Suprapubic skin (tissue), 4 donors: ENCODE measurements at places on chromosomes 3 and 15.

DNA sequence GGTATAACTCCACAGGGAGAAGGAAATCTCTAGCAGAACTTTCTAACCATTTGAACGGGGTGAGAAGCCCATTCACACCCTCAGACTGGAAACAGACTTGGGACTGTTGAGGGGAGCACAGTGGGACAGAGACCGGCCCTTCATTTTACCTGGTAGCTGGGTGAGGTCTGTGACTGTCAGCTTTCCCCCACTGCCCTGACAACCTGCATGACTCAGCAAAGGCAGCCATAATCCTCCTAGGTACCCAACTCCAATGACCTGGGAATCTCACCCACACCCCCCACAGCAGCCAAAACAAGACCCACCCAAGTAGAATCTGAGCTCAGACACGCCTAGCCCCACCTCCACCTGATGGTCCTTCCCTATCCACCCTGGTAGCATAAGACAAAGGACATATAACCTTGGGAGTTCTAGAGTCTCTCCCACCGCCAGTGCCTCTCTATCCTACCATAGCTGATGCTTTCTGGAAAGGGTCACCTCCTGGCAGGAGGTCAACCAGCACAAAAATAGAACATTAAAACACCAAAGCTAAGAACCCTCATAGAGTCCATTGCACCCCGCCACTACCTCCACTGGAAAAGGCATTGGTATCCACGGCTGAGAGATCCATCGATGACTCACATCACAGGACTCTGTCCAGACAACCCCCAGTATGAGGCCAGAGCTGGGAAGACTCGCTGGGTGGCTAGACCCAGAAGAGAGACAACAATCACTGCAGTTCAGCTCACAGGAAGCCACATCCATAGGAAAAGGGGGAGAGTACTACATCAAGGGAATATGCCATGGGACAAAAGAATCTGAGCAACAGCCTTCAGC is 28.0 kb downstream of the SENP7 start:
- H3K27ac ChIP-seq, result no peak overlapping the region
- H3K4me1 ChIP-seq, result no peaks in the 10 kb centered on the region
- H3K4me3 ChIP-seq, result no peak overlapping the region
- peaks cover 11% of the 10 kb centered on the region for H3K36me3 ChIP-seq
- DNase-seq, result no peak

DNA sequence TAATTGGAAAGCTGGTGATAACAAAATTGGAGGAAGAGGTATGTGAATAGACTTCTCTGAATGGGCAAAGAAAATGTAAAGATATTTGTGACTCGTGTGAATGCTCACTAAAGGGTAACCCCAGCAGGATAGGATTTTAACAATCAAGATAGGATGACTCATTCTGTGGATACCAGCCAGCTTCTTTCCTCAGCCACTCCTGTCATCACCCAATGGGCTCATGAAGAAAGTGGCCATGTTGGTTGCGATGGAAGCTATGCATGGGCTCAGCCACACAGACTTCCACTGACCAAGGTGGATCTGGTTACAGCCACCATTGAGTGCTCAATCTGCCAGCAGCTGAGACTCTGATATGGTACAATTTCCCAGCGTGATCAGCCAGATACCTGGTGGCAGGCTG is 40.9 kb downstream of the STRIT1 start:
- no peaks in the 10 kb centered on the region for H3K36me3 ChIP-seq
- no peak for DNase-seq
- no peaks in the 10 kb centered on the region for H3K27me3 ChIP-seq
- no peak overlapping the region for H3K27ac ChIP-seq
- H3K4me3 ChIP-seq, result no peak overlapping the region

DNA sequence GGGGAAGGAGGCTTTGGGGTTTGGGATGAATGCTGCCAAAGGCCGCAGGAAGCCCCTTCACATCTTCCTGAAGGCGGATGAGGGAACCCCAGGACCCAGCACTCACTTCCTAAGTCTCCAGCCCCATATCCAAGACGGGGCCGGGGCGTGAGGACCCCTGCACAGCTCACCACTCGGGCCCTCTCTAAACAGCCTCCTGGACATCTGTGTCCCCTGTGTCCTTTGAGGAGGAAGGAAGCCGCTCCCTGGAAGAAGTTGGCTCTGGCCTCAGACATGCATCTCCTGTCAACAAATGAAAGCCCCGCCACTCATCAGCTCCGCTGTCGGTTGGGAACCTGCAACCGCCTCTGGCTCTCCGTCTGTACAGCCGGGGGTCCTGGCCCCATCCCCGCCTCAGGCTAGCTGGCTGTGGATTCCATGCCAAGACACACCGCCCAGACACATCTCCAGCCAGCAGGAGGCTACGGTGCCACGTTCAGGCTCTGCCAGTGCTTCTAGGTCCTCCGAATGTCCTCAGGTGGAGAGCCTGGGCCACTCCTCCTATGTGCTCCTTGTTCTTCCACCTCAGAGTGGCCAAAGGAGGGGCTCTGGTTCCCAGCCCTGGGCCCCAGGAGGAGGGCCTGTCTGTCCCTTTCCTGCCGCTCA is 140.0 kb upstream of the MEF2A start:
- peaks cover 30% of the 10 kb centered on the region for H3K4me1 ChIP-seq
- H3K4me3 ChIP-seq, result no peak overlapping the region
- H3K27ac ChIP-seq, result peak overlapping the region; percentile 78
- DNase-seq, result peak; percentile 52
- H3K36me3 ChIP-seq, result no peaks in the 10 kb centered on the region

GRCh38 chr15:24966364-24967103 is 11.7 kb downstream of the SNRPN start:
- H3K36me3 ChIP-seq, result peaks cover 69% of the 10 kb centered on the region
- no peaks in the 10 kb centered on the region for H3K27me3 ChIP-seq
- no peak overlapping the region for H3K27ac ChIP-seq
- no peak for DNase-seq

GRCh38 chr15:43889042-43889441 is 62.2 kb downstream of the WDR76 start:
- H3K27me3 ChIP-seq, result no peaks in the 10 kb centered on the region
- no peak overlapping the region for H3K4me3 ChIP-seq
- no peaks in the 10 kb centered on the region for H3K36me3 ChIP-seq
- no peak for DNase-seq

DNA sequence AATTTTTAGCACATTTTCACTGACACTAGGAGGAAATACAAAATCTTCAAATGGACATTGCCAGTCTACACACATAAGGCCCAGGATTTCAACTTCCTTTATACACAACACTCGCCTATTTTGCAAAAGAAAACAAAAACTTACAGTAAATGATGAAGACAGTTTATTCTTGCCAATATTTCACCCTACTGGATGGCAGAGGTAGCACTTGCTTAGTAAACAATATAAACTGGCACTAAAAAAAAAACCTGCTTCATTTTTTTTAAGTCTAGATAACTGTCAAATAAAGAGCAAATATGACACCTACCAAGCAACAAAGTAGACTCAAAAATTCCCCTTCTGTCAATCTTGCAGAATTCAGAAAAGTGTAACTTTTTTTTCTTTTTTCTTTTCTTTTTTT is 204.0 kb downstream of the VPS13C start:
- H3K27ac ChIP-seq, result no peak overlapping the region
- no peaks in the 10 kb centered on the region for H3K4me1 ChIP-seq
- no peak overlapping the region for H3K4me3 ChIP-seq
- H3K27me3 ChIP-seq, result no peaks in the 10 kb centered on the region
- DNase-seq, result no peak
- peaks cover 19% of the 10 kb centered on the region for H3K36me3 ChIP-seq

DNA sequence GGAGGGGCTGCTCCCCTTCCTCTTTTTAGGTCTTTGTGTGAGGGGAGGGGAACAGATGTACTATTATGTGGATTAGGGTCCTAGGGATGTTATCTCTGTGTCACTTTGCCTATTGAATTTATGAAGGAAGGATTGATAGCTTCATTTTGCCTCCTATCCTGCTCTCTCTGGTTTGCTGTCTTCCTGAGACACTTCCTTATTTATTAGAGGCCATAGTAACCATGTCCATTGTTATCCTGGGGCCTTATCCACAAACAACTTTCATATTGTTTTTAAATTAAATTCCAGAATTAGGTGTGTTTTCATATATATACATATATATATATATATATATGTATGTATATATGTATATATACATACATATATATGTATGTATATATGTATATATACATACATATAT is 83.2 kb upstream of the LRRFIP2 start:
- H3K4me3 ChIP-seq, result no peak overlapping the region
- DNase-seq, result no peak
- H3K36me3 ChIP-seq, result peaks cover 22% of the 10 kb centered on the region
- H3K27me3 ChIP-seq, result no peaks in the 10 kb centered on the region

DNA sequence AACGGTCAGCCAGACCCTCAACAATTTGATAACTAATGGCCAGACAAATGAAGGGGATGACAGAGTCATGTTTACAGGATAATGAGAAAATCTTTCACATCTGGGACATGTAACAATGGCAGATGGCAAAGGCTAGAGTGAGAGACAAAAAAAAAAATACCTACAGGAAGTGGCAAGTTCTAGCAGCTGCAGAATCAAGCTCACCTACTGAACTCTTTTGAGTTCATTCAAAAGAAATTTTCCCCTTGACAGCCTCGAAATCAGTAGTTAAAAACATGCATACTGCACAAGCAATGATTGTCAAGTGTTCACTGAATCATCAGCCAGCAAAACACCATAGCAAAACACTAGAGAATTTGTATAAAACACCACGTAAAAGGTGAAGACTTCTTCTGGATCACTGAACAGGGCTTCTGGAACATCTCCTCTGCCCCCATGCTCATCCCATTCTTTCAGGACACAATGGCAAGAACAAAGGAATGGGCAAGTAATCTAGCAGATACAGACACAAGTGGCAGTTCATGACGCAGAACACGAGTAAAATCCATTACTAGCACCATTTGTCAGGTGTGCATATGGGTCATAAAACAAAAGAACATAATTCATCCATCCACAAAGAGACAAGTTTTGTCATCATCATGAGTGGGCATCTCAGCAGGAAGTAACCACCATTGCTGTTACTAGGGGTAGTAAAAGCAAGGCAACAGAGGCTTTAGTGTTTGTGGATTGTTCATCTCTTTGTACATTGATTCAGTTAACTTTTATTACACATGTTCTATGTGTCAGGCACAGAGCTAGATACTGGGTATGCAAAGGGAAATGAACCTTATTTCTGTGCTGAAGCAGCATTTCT is 13.8 kb upstream of the KCNMB2 start:
- H3K4me1 ChIP-seq, result no peaks in the 10 kb centered on the region
- no peak overlapping the region for H3K4me3 ChIP-seq
- DNase-seq, result no peak
- no peak overlapping the region for H3K27ac ChIP-seq

DNA sequence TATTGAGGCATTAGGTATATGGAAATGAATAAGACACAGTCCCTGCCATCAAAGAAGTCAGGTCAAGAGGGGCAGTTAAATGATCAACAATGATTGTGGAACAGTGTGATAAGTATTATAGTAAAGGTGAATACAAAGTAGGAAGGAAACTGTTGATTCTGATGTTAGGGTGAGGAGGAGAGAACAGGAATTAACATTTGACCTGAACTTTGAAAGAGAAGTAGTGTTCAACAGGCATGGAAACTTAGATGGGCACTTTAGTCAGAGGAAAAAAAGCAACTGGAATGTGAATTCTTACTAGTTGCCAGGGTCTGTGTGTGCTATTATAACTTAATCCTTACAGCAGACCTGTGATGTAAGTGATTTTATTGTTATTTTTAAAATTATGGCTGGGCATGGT is 17.6 kb downstream of the HACD3 start:
- no peaks in the 10 kb centered on the region for H3K4me1 ChIP-seq
- no peak overlapping the region for H3K4me3 ChIP-seq
- no peak overlapping the region for H3K27ac ChIP-seq
- no peaks in the 10 kb centered on the region for H3K36me3 ChIP-seq
- no peak for DNase-seq

DNA sequence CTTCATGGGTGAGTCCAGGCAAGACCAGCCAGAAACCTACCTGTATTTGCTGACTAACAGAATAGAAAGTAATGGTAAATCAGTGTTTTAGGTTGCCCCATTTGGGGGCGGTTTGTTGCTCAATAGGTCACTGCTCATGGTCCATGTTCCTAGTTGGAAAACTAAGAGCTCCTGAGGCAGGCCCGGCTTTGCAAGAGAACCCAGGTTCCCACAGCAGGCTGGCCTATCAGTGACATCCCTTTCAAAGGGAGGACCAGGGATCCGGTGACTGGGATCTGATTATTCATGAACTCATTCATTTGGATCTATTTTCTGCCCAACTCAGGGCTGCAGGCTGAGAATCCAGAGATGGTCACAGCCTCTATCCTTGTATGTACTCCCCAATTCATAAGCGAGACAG is 163.9 kb downstream of the WNT7A start:
- no peak overlapping the region for H3K27ac ChIP-seq
- H3K4me1 ChIP-seq, result no peaks in the 10 kb centered on the region

GRCh38 chr3:13110678-13111116 is 37.5 kb upstream of the IQSEC1 start:
- no peak overlapping the region for H3K27ac ChIP-seq
- H3K4me1 ChIP-seq, result peaks cover 10% of the 10 kb centered on the region
- DNase-seq, result peak; percentile 18

GRCh38 chr15:66433726-66434125 is 47.0 kb downstream of the MAP2K1 start:
- peaks cover 31% of the 10 kb centered on the region for H3K36me3 ChIP-seq
- no peak overlapping the region for H3K4me3 ChIP-seq
- no peaks in the 10 kb centered on the region for H3K4me1 ChIP-seq
- no peak for DNase-seq
- no peaks in the 10 kb centered on the region for H3K27me3 ChIP-seq
- no peak overlapping the region for H3K27ac ChIP-seq

- no peak overlapping the region for H3K27ac ChIP-seq
- DNase-seq, result no peak
- H3K27me3 ChIP-seq, result no peaks in the 10 kb centered on the region
- peaks cover 2% of the 10 kb centered on the region for H3K4me1 ChIP-seq
- peaks cover 22% of the 10 kb centered on the region for H3K36me3 ChIP-seq
Measured at GRCh38 chr15:49223536-49224274, 53.7 kb downstream of the GALK2 start.

DNA sequence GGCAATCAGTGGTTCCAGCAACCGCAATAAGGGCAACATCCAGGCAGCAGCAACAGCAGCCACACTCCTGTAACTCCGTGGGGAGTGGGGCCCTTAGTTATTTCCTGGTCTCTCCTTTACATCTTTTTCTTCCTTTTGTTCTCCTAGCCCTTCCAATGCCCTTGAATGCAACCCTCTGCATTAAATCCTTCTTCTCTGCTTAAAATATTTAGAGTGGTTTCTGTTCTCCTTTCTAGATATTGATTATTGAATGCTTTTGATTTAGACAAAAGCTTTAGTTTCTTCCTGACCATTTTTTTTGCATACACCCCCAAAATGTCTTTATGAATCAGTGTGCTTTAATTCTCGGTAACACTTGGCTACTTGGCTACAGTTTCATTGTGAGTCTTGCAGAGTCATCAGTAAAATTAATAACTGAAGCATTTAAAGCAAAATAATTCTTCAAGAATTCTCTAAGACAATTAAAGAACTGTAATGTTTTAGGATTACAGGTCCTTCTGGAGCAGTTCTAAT is 586.1 kb downstream of the MECOM start:
- H3K4me1 ChIP-seq, result peaks cover 5% of the 10 kb centered on the region
- no peak for DNase-seq
- H3K27me3 ChIP-seq, result no peaks in the 10 kb centered on the region
- H3K4me3 ChIP-seq, result no peak overlapping the region
